ENCODE measurements at places on chromosomes 2 and 18.

DNA sequence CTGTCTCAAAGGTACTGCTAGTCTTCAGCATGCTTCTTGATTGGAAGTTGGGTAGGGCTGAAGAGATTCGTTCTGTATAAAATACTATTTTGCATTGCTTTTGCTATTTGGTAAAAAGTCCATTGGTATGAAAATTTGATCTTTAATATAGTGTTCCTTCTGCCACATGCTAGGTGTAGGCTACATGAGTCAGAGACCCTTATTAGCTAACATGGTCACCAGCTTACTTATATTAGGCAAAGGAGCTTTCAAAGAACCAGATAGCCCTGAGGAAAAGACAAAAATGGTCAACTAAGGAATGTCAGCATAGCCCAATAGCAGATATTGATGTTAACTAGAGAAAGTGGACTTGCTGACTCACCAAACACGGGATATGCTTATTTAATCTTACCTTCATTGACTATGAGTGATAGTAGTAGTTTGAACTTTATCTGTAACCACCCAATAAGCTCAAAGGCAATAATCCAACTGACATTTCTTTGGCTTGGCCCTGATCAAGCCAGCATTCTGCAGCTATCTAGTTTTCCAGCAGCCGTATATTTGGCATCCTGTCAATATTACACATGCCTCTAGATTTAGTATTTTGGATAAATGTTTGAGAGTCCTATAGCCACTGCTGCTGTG lies 110.0 kb downstream of the TPGS2 start:
- DNase-seq = no peak

DNA sequence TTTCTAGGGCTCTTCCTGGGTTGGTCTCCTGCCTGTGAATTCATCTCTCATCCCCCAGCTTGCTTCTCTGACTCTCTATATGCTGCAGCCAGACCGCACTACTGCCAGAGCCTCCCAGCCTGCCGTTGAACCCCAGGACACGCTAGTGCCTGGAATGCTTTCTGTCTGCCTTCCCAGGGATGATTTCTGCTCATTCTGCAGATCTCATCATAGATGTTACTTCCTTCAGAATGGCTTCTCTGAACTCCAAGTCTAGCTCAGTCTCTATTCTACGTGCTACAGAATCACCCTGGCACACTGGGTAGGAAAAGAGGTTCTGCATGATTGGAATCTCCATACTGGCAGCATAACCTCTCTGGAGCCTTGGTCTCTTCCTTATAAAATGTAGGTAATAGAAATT lies 94.8 kb upstream of the RAB12 start:
- no peak for DNase-seq

DNA sequence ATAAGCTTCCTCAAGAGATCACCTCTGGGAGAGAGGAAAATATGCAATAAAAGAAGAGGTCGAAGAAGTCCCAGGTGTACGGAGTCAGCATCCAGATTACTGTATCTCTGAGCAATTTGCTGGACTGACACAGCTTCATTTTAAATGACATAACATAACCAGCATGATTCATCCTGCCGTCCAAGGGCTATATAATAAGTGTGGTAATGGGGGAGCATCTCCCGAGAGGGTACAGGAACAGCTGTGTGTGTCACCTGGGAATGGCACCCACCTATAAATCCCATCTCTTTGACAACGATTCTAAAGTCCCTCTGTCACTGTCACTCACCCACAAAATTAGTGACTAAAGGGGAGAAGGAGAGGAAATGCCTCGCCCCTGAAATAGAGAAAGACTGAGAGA lies 19.3 kb upstream of the FZD7 start:
- DNase-seq = no peak

DNA sequence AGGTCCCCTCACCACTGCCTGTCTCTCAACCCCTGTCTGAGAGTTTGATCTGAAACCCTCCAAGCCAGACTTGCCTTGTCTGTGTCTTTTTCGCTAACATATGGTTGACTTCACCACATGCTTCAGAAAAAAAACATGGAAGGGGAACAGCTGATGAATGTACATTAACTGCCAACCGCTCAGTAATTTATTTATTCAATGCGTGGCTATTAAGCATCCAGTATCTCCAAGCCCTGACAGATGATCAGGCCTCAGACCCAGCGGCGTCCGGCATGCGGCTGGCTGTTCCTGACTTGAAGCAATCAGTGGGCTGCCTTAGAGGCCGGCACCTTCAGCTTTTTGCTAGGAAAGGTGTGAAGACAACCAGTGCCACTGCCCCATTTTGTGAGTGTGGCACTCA lies 62.3 kb downstream of the NGEF start:
- DNase-seq = no peak

DNA sequence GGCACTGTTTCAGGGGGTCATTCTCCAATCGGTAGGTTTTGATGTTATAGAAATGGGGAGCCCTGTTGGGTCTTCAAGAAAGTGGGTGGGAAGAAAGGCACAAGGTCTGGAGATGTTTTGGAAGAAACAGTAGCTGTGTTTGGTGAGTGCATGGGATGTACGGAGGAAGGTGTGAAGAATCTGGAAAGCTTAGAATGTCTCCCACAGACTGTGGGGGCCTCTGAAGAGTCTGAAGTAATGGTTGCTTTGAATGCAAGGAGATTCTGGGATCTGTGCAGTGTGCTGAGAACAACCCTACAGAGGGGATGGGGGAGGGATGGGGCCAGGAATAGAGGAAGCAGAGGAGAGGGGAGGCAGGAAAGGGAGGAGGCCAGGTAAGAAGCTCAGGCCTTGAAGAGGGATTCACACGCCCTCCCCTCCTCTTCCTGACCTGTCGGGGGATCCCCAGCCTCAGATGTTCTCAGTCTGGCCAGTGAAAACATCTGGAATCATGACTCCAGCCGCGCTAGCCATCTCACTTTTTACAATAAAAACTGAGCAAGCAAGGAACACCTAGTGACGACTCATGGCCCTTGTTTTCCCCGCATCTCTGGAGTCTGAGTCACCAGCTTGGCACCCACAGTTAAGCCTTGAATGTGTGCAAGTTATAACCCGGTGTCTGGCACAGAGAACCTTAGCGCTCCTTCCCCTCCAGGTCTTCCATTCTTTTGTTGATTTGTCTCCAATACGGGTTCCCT lies 74.2 kb downstream of the SH3BP4 start:
- no peak for DNase-seq

DNA sequence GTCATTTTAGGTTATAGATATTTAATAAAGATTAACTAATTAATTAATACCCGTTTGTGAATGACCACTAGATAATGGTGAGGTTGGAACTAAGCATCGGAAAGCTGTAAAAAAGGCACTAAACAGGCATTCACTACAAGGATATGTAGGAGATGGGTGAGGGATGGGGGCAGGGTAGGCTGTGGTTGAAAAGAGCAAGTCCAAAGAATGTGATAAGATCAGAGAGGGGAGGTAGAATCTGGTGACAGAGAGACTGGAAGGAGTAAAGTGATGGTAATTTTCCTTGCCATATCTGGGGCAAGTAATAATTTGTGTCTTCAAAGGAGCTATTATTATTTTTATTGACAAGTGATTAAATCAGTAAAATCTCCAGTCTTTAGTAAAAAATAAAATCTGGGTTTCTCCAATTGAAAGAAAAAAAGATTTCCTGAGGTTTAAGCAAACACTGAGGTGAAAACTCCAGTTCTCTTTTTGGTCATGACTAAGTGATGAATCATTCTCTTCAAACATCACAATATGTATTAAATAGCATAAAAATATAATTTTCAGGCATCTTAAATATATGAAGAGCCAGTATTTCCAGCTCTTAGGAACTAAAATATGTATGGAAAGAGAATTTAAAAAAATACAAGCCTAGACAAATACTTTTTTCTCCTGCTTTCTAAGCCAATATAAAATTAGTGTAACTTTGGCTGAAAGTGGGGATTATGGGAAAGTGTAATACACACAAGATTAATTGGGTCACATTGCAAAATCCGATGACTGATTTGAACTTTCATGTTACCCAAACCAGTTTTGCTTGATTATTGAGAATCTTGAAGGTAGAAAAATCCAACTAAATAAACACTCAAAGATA lies 259.1 kb upstream of the RBMS1 start:
- no peak for DNase-seq

DNA sequence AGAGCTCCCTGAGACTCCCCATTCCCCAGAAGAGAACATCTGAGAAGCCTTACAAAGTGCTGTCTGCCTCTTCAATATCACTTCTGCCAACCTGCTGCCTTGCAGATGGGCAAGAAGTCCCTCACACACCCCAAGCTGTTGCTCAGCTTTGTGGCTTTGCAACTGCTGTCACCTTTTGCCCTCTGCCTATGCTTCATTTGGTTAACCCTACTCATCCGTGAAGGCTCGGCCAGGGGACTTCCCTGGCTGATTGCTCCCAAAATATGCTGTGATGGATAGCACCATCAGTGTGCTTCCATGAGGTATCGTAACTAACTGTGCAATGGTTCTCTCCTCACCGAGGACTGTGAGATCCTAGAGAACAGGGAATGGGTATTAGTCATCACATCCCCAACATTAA lies 88.9 kb upstream of the CYP1B1 start:
- DNase-seq = no peak

DNA sequence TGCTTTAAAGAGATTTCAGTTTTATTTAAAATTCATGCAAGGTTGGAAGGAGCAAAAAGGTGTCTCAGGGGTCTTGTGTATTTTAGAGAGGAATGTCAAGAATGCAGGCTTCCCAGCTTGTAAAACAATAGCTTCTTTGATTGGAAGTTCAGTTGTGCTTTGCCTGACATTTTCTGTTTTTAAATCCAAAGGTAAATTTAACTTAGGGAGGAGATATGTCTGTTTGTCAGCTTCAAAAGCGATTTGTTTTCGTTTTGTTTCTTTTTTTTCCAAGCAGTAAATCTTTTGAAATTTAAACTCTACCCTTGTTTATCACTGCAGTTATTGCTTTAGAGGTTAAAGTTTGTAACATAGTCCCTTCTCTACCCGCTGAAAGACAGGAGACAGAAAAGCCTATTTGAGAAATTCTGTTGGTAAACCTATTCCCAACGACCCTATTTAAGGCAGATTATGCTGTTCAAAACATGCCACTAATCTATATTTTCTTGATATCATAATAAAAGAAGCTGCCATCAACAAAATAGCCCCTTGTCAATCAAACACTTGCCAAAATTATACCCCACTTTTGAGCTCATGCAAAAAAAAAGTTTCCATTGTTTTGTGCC lies 639.6 kb downstream of the IRS1 start:
- DNase-seq = no peak

- DNase-seq = no peak
Measured at GRCh38 chr2:99689145-99689742, 199.4 kb upstream of the REV1 start.

DNA sequence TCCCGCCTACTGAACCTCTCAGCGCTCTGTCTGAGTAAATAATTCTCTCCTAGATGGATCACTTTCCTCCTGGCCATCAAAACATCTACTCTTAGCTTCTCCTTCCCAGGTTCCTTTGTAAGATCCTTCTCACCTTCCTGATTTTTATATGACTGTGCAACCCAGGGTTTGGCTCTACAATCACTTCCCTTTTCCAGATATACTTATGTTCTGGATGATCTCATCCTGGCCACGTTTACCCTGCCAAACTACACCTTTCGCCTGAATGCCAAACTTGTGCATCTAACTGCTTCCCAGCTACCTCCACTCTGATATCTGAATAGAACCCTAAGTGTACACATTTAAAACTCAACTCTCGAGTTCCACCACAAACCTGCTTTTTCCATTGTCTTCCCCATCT lies 290.5 kb upstream of the REV1 start:
- no peak for DNase-seq

- no peak for DNase-seq
Measured at GRCh38 chr2:97708608-97709007, 4.8 kb upstream of the ZAP70 start.

GRCh38 chr2:43491065-43491639 lies 104.7 kb downstream of the THADA start:
- DNase-seq = no peak

DNA sequence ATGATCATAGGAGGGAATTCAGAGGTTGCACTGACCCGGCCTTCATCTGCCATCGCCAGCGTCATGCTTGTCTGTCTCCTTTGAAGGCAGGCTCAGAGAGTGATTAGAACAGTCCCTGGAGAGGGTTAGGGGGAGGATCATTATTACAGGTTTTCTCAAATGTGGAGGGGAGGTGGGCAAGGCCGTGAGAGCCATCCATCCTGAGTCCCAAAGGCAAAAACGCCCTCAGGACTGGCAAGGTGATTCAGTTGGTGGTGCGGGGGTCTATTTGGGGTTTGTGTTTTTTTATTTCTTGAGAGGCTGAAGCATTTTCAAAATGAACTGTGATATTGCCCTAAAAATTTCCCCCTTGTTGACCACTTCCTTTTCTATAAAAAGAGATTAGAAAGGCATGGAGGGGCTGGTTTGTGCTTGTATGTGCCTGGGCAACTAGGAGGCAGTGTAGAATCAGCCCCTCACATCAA lies 39.3 kb upstream of the GYPC start:
- no peak for DNase-seq

GRCh38 chr2:199457147-199458008 lies at the start of gene SATB2:
Gene SATB2 (minus strand): TSS chr2:199457939. CDS start chr2:199456037, 1,902 bp downstream.
- DNase-seq = peak; percentile 67

DNA sequence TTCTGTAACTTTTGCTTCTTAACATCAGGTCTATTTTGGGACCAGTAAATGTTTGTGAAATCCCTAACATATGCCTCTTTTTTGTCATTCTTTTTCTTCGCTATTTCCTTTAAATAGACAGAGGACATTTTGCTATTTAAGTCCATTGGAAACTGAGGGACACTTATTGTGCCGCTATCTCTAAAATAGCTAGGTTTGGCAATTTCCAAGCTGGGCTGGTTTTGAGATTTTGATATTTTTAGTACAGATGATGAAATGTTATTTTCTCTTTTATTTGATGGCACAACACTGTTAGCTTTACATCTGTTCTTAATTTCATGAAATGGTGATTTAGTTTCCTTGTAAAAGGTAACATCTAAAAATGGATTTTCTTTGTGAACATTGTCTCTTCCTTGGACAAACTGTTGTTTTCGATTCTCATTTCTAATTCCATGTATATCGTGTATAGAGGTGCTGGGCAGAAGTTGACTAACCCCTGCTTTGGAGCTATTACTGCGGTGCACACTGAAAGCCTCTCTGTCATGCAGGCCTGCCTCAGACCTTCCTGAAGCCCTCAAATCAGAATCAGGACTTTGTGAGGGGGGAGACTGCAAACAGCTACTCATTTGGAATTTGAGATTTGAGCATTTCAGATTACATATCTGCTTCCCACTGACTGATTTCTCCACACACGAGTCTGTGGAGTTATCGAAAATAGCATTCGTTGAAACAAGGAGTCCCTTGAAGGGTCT lies 594 bp downstream of the RAD51AP2 start:
- no peak for DNase-seq

- DNase-seq = no peak
Measured at GRCh38 chr2:141201016-141201565, 929.7 kb downstream of the LRP1B start.

- no peak for DNase-seq
Measured at GRCh38 chr2:99238599-99238998, 16.9 kb downstream of the LYG2 start.
